ENCODE measurements at places on chromosomes 7 and 10.

DNA sequence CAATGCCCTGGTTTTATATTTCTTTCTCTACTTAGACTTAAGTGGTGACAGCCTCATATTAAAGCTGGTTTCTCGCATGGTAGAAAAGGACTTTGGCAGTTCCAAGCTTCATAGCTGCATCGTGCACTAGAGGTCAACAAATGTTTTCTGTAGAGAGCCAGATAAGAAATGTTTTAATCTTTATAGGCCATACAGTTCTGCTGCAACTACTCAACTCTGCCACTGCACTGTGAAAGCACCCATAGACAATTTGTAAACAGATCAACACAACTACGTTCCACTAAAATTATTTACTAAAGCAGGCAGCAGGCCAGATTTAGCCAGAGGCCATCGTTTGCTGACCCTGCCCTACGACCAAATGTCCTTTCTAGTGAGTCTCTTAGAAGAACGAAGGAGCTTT, 36.7 kb downstream of the CSGALNACT2 start:
- no peak for DNase-seq

GRCh38 chr7:66748791-66749190, 8.3 kb downstream of the RABGEF1 start:
- DNase-seq: no peak

DNA sequence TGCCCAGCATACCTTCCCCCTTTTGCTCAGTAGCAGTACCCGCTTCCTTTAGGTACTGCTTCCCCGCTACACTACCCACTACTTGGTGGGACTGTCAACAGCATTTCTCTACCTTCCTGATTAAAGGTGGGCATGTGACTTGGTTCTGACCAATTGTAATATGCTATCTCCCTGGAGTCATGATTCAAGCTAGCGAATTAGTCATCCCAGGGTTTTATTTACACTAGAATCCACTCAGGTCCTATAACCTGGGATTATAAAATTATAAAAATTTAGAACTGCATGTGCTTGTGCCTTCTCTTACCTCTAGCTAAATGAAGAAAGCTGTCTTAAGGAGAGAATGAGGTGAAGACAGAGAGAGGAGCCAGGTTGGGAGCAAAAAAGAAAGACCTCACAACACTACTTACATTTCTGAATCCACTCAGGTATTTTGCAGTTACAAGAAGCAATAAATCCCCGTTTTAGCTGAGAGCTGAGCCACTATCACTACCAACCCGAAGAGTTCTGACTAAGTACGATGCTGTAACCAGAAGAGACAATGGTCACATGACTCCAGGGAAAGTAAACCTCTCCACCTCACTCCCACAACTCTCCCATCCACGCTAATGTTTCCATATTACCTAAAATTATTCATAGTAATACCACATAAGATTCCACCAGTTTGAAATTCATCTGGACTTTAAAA, 9.7 kb downstream of the GBX1 start:
- DNase-seq: no peak

GRCh38 chr7:36084485-36085091, 68.5 kb upstream of the EEPD1 start:
- DNase-seq: no peak

GRCh38 chr7:53993224-53993623, 549.0 kb upstream of the VSTM2A start:
- DNase-seq: no peak
